ENCODE measurements at places on chromosomes 6 and 20. TPM values are rescaled to one million over a fixed set of nuclear protein-coding genes. Genes with fewer than 3 reads are reported as not detected.

- no peak for DNase-seq
Observed at GRCh38 chr6:3882431-3882830, 33.3 kb downstream of the FAM50B start.

DNA sequence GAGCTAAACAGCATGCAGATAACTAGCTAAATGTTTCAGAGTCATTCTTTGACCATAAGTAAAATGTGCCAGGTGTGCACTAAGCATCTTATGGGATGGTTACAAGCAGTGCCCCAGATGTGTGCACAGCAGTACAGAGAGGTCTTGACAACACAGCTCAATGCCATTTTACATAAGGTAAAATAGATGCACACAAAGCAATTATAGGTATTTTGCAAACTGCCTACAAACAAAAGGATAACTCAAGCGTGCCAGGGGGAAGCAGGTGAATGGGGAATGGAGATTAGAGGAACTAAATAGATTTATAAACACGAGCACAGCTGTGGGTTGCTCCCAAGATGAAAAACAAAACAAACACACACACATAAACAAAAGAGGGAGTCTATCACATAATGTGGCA, 64.8 kb downstream of the SLC2A10 start:
- no peak for DNase-seq

DNA sequence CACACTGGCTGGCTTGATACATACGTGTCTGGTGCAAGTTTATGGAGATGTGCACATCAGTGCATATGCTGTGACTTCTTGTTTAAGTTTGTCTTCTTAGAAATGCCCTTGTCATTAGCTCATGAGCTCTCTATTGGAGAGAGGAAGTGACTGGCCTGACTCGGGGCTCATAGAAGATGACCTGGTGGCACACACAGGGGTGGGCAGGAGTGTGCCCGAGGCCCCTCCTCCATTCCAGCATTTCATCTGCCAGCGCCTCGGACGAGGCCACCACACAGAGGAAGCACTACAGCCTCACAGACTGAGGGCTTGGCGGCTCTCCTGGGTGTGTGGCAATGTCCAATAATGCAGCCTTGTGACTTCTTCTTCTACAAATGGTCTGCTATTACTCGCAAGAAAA, 109.7 kb downstream of the FAM120B start:
- DNase-seq: no peak

The SLC17A4 gene
- 1.2 TPM for polyA plus RNA-seq

The TRAPPC3L gene
- 0.30 TPM for polyA plus RNA-seq

- DNase-seq: no peak
Observed at GRCh38 chr20:36113566-36114250, 40.8 kb upstream of the EPB41L1 start.

- no peak for DNase-seq
Observed at GRCh38 chr6:22747571-22747970, 178.2 kb downstream of the HDGFL1 start.

DNA sequence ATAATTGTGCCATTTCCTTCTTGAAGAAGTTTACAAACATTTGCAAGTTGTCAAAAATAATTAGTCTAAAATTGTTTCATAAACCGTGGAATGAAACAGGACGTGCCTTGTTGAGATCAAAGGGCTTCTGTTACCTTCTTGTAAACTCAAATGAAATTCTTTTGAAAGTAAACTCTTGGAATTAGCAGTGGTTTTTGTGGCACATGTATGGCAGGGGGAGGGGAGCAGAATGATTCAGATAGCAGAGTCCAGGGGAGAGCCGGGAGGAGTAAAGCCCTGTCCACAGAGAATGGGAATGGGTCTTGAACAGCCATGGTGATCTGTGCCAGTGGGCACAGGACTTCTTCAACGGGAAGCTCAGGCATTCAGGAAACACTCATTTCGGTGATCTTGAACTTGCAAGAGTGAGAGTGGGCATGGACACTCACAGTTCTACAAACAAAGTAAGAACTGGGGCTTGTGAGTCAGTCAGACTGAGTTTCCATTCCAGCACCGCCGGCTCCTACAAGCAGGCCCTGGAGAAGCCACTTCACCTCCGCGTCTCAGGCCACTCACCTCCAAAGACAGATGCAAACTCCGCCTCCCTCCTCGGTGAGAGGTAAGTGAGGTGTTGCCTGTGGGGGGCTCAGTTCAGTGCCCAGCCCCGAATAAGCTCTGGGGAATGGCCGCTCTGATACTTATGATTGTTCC, 143.1 kb downstream of the CDH26 start:
- no peak for DNase-seq

- DNase-seq: no peak
Observed at GRCh38 chr20:39298121-39298520, 336.0 kb downstream of the DHX35 start.

DNA sequence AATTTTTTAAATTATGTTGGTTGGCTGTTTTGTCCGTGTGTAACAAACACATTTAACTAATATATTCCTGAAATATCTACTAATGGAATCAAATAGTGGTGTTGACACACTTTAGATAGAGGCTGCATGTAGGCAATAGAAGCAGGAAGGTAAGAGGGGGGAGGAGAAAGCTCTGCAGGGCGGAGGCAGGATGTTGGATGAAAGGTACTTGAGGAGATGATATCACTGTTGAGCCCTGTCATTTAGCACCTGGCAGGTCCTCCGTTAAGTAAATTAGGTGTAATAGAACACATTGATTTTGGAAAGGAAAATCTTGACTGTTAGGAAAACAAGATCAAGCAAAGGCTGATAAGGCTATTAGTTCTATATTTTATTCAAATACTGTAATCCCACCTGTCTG, 618.7 kb downstream of the PKHD1 start:
- no peak for DNase-seq

The HIVEP1 gene
- polyA plus RNA-seq: 22.4 TPM

- no peak for DNase-seq
Observed at GRCh38 chr20:45779011-45779915, 12.4 kb downstream of the WFDC3 start.

- DNase-seq: peak; percentile 72
Observed at GRCh38 chr6:19538096-19538495, 299.1 kb upstream of the ID4 start.

The NT5E gene
- polyA plus RNA-seq: 4.7 TPM

- no peak for DNase-seq
Observed at GRCh38 chr6:36962874-36963273, 8.3 kb downstream of the PI16 start.

DNA sequence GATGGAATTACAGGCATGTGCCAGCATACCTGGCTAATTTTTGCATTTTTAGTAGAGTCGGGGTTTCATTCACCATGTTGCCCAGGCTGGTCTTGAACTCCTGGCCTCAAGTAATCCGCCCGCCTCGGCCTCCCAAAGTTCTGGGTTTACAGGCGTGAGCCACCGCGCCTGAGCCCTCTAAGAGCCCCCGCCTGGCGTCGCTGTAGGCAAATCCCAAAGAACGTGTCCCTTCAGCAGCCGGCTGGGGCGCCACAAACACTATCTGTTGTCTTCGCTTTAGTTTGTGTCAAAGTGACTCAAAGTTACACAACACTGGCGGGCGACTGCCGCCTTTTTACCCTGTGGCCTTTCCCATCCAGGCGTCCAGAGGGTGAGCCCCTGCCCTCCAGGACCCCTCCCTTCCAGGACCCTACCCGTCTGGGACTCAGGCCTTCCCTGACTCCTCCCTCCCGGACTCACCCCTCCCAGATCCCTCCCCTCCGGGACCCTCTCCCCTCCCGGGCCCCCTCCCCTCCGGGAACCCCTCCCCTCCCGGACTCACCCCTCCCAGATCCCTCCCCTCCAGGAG, 940 bp upstream of the ADRM1 start:
- DNase-seq: peak; percentile 85

The TAAR2 gene
- not detected for polyA plus RNA-seq

GRCh38 chr20:49230561-49231133, 11.4 kb downstream of the DDX27 start:
- DNase-seq: no peak

The TGM3 gene
- 0.65 TPM for polyA plus RNA-seq

DNA sequence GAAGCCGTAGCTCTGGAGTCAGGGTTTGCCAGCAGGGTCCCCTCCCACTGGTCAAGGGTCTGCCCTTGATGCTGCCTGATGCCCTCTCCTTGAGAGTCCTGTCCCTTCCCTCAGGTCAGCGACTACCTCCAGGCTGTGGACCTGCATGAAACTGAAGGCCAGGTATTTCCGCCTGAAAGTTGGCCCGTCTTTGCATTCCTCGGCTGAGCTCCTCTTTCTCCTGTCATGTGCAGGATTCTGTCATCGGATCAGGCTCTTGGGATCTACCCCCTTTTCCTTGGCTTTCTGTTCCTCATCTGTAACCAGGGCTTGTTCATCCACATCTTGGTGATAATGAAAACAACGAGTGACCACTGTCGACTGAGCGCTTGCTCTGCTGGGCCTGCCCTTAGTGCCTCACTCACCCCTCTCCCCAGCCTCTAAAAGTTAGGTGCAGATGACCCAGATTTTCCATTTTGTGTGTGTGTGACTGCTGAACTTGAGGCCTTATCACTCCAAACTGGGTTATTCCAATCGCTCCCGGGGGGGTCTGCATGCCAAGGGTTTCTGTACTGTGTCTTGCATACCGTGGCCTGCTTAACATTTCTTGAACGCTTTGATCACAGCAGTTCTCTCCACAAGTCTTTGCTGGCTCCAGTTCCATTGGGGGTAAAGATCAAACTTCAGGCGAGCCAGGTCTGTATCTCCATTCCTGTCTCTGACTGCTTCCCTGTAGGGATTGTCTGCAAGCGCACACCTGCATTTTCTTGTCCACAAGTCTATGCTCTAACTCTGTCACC, 81.6 kb downstream of the DTD1 start:
- no peak for DNase-seq

The PKHD1 gene
- 22.0 TPM for polyA plus RNA-seq

The PPT2 gene
- 30.5 TPM for polyA plus RNA-seq

DNA sequence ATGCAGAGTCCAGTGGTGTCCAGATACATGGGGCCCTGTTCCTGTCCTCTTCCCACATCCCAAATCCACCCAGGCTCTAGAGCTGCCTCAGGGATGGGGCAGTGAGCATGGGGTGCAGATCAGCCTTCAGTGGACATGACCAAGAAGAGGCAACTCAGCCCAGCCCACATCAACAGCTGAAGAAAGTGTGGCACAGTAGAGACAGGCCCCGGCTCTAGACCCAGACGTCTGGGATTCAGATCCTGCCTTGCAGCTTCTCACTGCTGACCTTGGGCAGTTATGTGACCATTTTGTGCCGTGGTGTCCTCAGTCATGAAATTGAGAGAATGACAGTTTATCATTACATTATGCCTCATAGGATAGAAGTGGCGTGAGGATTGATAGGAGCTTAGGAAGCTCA, 54.6 kb upstream of the CST7 start:
- no peak for DNase-seq

The LSM2 gene
- 72.1 TPM for polyA plus RNA-seq

DNA sequence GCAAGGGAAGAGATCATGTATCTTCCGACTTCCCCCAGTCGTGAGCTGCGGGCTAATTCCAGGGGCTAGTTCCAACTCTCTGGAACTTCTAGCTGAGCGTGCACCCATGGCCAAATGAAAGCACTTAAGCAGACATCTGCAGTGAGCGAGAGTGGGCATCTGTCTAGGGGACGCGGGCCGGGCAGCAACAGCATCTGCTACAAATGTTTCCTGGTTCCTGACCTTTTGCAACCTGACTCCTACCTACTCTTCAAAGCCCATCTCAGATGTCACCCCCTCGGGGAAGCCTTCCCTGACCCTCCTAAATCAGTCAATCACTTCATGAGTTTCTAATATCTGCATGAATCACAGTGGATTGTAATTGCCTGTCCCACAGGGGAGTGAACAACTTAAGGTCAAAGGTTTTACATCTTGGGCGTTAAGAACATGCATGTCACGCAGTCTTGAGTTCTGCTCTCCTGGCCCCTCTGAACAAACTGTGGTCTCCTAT, 141.9 kb downstream of the CEBPB start:
- DNase-seq: no peak

The TBX18 gene
- 9.5 TPM for polyA plus RNA-seq

GRCh38 chr6:25008707-25009392, 73.1 kb upstream of the RIPOR2 start:
- no peak for DNase-seq

The ZBTB22 gene
- 19.8 TPM for polyA plus RNA-seq

DNA sequence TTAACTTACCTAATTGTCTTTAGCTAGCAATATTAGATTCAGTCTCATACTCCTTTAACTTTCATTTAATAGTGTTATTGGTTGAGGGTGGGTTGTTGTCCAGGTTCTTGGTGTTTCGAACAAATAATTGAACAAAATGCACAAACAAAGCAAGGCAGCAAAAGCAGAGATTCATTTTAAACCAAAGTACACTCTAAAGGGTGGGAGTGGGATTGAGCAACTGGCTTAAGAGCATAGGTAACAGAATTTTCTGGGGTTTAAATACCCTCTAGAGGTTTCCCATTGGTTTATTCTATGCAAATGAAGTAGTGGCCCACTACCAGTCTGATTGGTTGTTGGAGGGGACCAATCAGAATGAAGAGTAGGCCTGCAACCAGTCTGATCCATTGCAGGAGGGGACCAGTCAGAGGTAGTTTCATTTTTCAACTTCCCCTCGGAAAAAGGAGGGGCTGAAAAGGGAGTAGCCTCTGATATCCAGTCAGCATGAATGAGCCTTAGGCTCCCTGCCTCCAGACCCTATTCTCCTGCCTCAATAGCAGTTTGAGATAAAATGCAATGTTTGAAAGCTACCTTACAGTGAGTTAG, 26.3 kb upstream of the RAB23 start:
- DNase-seq: no peak

The KHDC1L gene
- polyA plus RNA-seq: not detected

DNA sequence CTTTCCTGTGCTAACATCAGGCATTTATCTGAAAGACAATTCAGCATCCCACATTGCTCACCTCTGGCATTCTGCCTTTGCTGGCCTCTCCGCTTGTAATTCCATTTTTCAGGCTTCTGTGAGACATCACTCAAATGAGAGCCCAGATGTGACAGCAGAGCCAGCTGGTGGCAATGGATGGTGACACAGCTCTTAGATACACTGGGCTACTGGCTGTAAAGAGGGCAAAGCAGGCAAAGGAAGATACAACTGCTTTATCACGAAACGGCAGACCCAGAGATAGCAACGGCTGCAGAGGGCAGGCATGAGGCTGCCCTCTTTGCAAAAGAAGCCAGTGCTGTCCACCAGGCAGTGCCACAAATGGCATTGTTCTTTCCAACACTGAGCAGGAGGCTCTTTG, 329.8 kb downstream of the KIF16B start:
- DNase-seq: no peak

- peak; percentile 32 for DNase-seq
Observed at GRCh38 chr20:11267131-11267761, 593.4 kb upstream of the JAG1 start.

DNA sequence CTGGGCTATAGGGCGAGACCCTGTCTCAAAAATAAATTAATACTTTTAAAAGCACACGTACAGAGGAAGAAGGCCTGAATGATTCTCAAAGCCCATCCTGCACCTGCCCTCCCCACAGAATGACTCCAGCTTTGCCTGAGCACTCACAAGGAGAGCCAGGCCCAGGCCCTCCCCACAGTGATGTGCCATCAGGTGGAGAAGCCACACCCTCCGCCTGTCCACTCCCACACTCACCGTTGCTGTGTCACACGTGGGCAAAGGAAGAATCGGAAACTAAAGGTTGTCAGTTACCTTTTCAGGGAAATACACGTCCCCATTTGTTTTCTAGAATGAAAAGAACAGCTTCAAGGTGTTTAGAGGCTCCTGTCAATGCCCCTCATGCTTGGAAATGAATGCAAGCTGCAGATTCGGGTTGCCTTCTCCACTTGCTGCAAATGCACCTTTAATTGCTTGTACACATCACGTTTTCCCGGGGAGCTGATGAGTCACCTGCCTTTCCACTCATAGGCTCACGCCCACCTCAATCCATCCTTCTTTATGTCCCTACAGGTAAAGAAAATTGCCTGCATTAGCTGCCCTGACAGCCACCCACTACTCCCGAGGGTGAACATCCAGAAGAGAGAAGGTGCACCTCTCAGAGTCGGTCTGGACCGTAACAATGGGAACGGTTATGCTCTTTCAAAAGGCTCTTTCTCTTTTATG, 45.5 kb upstream of the AFDN start:
- no peak for DNase-seq

- no peak for DNase-seq
Observed at GRCh38 chr6:53837865-53838769, 43.3 kb downstream of the LRRC1 start.

Data from renal cortex interstitium (tissue), 15 donors.